ENCODE measurements at places on chromosomes 3 and 15. TPM values are rescaled to one million over a fixed set of nuclear protein-coding genes. Genes with fewer than 3 reads are reported as not detected.

Gene IGSF11
- total RNA-seq: not detected

Gene GOLGA6B
- total RNA-seq: not detected

Gene SYNM
- total RNA-seq: 3.4 TPM

Gene CCDC54
- not detected for total RNA-seq

Data from fibroblast of the aortic adventitia (primary cell).